ENCODE measurements at places on chromosomes 5 and 9.

GRCh38 chr5:87401626-87402025, 11.1 kb downstream of the CCNH start:
- DNase-seq: no peak

GRCh38 chr5:14041528-14042192, 97.2 kb upstream of the DNAH5 start:
- no peak for DNase-seq

GRCh38 chr5:156647034-156647451, 203.1 kb upstream of the PPP1R2B start:
- no peak for DNase-seq

DNA sequence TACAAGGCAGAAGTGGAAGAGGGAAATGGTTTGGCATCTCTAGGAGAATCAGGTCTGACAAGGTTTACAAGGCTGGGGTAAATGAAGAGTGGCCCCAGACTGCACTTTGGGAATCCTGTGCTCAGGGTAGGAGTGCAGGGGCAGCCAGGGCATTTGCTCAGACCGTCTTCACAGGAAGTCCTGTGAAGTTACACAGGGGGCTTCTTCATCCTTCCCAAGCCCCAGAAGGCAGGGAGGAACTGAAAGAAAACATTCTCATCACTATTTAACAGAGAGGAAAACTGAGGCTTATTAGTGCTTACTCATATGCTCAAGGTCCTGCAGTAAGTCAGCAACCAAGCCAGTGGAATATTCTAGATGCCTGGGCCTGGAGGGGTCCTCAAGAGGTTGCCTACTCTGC, 80.7 kb downstream of the NRG2 start:
- DNase-seq: no peak

DNA sequence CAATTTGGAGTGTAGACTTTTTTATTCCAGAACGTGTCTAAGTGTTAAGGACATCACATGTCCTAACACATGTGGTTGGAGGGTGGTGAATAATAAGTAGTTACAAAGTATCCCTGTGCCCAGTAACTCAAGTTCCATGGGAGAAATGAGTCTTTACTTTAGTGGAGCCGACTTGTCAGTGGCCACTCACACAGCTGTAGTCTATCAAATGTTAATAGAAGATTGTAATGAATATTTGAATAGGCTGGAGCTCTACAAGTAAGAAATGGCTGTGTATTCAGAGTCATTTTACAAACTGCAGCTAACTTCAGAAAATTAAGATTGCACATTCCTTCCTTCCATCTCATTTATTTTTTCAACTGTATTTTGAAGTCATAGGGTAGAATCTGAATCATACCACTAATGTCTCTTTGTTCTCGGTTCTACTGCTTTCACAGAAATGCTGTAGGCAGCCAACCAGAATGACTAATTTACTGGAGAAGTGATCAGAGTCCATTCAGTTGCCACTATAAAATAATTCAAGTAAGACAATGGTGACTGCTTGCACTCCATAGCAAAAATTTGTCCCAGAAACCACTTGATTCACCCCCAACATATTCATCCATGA, 394.8 kb downstream of the NR2F1-AS1 start:
- no peak for DNase-seq

- no peak for DNase-seq
Measured at GRCh38 chr9:2236850-2237249, 221.7 kb downstream of the SMARCA2 start.

- no peak for DNase-seq
Measured at GRCh38 chr5:73450672-73451223, 2.2 kb upstream of the FOXD1 start.

- no peak for DNase-seq
Measured at GRCh38 chr9:114861922-114862605, 56.2 kb upstream of the TNFSF15 start.

- DNase-seq: no peak
Measured at GRCh38 chr5:58675341-58675740, 92.5 kb downstream of the RAB3C start.

- no peak for DNase-seq
Measured at GRCh38 chr9:71743217-71743705, 25.1 kb downstream of the CEMIP2 start.

DNA sequence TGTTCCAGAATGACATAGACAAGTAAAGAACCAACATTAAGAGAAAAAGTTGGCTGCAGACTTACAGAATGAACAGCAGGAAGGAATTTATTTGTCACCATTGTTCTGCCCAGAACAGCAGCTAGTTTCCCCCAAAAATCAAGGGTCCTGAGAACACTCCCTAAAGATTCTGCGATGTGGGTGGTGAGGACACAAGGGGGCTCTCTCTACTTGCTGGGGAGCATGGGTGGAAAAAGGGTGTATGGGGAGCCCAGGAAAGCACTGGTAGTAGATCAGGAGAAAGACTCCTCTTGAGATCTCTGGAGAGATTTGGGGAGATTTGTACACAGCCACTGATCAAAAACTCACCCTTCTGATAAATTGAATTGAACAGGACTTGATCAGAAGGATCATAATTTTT, 316.5 kb downstream of the KCTD16 start:
- no peak for DNase-seq

DNA sequence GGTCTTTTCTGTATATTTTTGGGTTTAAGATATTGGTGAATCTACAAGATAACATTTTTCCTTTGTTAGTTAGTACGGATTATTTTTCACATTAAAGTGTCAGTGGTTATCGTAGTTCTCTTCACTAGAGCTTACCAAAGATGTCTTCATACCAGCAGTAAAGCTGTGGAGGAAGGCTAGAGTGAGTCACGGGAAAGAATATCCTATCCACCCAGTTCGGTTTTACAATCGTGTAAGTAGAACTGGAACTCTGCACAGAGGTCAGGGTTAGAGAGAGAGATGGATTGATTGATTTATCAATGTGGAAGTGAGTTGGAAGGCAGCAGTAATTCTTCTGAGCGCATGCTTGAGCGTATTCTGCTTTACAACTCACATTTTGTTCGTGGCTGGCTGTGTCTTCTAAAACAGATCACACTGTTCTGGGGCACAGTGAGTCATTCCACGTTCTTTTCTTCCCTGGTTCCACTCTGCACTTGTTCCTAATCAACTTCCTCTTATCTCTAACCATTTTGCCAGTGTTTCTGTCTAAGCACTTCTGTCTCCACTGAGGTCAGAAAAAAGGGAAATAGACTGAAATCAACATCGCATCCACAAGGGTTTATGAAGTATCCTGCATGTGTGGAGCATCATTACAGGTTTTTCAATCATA, 86.5 kb upstream of the ARRDC3 start:
- no peak for DNase-seq
